Inflammatory macrophage treated with lipopolysaccharide for 4 hours (primary cell): ENCODE measurements at places on chromosomes 12 and 14.

DNA sequence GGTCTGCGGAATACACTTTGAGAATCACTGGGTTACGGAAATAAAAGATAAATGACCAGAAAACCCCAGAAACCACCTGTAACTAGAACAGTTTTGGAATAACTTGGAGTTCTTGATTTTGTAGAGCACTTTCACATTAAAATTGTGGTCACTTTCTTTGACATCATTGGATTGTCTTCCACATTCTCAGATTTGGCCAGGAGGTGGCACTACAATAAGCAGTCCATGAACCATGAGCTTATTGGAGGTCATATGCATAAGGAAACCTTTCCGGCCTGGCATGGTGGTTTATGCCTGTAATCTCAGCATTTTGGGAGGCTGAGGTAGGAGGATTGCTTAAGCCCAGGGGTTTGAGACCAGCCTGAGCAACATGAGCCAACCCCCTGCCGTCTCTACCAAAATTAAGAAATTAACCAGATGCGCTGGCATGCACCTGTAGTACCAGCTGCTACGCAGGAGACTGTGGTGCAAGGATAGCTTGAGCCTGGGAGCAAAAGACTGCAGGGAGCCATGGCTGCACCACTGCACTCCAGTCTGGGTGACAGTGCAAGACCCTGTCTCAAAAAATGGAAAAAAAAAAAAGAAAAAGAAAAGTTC lies 107.7 kb upstream of the CAND1 start:
- DNase-seq: peak; percentile 47

GRCh38 chr14:100911665-100912316 lies 8.3 kb upstream of the RTL1 start:
- DNase-seq: no peak

DNA sequence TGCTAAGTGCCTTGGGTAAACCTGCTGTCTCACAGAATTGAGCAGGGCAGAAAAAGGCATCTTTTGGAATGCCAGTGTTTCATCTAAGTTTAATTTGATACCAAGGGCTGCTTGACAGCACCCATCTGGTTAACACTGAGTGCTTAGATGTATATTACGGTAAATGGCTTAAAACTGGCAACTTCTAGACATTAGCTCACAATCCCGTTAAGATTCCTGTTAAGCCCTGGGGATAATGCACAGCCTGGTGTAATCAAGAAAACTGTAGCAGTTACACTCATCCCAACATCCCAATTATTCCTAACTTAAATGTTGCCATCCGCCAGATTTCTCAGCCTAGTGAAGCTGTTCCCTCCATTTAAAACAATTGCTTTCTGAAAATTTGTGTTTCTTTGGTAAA lies 29.9 kb downstream of the PPFIBP1 start:
- DNase-seq: no peak

GRCh38 chr12:61757831-61758505 lies 502.2 kb upstream of the USP15 start:
- DNase-seq: no peak

GRCh38 chr12:14621826-14622225 lies 54.1 kb upstream of the PLBD1 start:
- peak; percentile 42 for DNase-seq

- no peak for DNase-seq
Observed at GRCh38 chr12:54052438-54053002, 1.1 kb upstream of the HOXC4 start.

GRCh38 chr14:90599748-90600507 lies 203.1 kb downstream of the CALM1 start:
- DNase-seq: no peak

GRCh38 chr14:70702161-70702560 lies 60.4 kb downstream of the TTC9 start:
- peak; percentile 39 for DNase-seq

- peak; percentile 93 for DNase-seq
Observed at GRCh38 chr12:2341871-2342270, 289.1 kb downstream of the CACNA1C start.

GRCh38 chr12:83805873-83806272 lies 1106.7 kb downstream of the SLC6A15 start:
- DNase-seq: no peak
